Stimulated activated CD4-positive, alpha-beta T cell treated with anti-CD3 and anti-CD28 coated beads, Interleukin-1b, Interleukin-23, amount 100 ng/mL, for 1 hour (primary cell): ENCODE measurements at places on chromosomes 1 and 21.

DNA sequence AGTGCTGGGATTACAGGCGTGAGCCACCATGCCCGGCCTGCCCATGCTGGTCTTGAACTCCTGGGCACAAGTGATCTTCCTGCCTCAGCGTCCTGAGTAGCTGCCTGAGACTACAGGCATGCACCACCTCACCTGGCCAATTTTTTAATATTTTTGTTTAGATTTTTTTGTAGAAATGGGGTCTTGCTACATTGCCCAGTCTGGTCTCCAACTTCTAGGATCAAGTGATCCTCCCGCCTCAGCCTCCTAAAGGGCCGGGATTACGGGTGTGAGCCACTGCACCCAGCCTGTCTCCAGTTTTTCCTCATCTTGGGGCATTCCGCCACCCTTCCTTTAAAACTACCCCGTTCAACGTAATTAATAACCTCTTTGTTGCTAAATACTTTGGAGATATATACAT is 7.4 kb downstream of the PMF1 start:
- DNase-seq: no peak

DNA sequence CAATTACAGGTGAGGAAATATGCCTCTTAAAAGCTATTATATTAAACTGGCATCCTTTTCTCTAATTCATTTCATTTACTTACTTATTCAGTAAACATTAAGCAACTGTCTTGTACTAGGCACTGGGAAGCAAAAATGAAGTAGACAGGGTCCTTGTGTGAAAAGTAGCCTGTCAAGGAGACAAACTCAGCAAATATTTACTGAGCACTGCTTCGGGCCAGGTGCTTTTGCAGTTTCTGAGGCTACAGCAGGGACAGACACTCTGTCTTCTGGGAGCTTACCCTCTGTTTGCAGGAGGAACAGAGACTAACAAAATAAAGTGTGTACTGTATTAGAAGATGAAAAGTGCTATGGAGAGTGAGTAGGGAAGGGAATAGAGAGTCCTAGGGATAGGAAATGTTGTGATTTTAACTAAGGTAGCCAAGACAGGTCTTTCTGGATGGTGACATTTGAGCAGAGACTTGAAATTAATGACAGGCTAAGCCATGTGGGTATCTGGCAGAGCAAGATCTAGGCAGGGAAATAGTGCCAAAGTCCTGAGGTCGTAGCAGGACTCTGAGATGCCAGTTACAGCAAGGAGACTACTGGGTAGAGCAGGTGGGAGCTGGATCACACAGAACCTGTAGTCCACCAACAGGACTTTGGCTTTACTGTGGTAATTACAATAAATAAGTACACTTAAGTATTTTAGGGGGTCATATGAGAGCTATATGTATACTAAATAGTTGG is 133.0 kb downstream of the ITSN1 start:
- no peak for DNase-seq

GRCh38 chr1:38773483-38773882 is 86.1 kb downstream of the RRAGC start:
- no peak for DNase-seq

DNA sequence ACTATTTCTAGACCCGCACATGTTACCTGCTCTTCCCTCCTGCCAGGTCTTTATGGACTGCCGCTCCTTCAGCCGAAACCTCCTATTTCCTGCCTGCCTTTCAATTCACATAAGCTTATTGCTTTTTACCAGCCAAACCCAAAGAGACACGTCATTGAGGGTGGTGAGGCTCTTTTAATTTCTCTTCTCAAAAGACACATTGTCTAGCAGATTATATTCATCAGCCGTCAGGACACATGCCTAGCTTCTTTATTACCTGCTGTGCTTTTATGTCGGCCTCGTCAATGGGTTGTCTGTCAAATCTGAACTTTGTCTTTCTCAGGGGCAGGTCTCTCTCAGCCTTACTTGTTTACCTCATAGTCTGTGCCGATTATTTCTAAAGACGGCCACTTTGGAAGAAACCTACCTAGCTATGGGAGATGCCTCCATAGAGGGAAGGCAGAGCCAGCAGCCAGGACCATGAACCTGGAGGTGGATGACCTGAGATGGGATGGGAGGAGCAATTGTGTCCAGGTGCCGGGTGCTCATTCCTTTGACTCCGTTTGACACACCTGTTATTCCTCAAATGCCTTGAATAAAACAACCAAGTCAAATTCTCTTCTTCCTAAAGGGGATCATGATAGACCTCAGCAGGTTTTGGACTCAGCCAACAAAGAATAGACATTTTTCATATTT is 42.0 kb downstream of the ZBTB18 start:
- no peak for DNase-seq

- DNase-seq: no peak
Observed at GRCh38 chr1:233672732-233673131, 58.8 kb downstream of the KCNK1 start.

DNA sequence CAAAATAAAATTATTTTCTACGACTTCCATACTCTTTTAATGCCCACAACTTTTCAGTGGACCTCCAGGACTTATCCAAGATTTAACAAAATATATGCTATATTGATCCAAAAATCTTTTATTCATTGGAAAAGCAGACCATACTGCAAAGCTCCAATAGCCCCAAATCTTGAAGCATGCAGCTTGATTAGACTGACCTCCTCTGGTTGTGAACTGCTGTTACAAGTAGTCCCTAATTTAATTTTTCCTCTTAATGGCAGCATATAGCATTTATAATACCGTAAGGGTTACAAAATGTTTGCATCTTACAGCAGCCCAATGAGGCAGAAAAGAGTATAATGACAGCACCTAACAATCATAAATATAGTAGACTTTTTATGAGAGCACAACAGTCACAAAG is 49.8 kb downstream of the TPR start:
- DNase-seq: no peak

DNA sequence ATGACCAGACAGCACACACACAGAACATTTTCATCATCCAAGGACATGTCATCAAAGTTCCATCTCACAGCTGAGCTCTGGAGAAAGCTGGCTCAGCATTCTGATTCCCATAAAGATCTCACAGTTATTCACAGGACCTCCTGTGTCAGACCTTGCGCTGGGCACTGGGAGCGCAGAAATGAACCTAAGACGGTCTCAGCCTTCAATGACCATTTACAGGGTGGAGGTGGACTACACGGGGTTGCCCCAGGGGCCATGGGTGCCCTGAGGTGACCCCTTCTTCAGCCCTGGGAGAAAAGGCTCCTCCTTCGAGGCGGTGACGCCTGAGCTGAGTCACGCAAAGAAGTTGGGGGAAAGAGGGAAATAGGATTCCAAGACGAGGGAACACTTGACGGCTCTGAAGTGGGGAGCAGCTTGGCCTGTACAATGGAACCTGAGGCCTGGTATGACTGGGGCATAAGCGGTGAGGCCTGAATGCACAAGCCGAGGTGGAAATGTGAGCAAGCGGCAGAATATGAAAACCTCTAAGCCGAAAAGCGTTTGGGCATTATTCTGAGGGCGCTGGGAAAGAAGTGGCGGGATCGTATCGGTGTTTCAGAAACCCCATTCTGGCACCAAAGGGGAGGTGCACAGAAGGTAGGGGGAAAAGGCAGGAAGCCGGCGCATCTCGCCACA is 797 bp downstream of the CC2D1B start:
- no peak for DNase-seq

DNA sequence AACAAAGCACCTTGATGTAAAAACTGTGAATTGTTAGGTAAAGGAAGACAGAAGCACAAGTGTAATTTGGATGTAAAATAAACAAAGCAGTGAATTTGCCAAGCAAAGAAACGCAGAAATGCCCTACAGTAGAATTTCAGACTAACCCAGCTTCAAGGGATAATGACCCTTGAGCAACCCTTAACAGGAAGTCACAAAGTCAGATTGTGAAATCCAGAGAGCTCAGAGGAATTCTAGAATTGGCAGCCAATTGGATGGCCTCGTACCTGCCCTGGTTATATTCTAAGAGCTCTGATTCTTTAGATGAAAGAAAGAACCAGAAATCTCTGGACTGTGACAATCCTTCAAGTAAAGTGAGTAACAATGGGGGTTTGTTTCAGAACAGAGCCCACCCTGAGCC is 152.7 kb upstream of the CHRM3 start:
- DNase-seq: no peak

GRCh38 chr21:39452207-39452969 is 618 bp downstream of the SH3BGR start:
- DNase-seq: no peak

DNA sequence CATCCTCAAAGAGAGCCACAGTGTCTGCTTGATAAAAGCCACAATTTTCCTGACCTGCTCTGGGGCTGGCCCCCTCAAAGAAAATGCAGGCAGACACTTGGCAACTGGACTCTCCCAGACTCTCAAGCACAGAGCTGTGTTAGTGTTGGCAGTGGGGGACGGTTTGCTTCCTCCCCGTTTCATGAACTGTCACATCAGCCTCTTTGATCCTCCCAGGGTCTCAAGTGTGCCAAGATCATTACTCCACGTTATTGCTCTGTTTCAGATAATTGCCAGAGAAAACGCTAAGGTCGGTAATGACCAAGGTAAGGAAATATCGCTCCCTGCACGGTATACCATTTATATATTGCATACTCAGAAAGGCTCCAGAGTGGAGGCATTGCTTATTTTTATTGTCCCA is 138.8 kb downstream of the NTMT2 start:
- DNase-seq: no peak

DNA sequence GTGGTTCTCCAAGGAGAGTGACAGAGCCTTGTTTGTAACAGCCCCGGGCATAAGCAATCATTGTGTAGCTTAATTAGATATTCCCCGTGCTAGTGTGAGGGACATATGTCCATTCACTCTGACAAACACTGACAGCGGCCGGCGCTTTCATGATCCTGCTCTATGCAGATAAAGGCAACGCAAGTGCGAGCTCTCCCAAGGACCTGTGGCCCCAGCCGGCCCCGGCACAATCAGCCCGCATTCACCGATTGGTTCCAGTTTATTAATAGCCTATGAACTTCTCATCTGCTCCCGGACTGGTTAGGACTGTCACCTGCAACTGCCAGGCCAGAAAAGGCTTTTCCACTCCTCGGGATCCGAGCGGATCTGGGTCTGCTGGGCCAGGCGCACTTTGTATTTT is 18.0 kb upstream of the OLIG1 start:
- no peak for DNase-seq
